A549 treated with Mapracorat at 1 μM for 4 hours (cell line): ENCODE measurements at places on chromosomes 12 and 14. TPM values are rescaled to one million over a fixed set of nuclear protein-coding genes. Genes with fewer than 3 reads are reported as not detected.

The UBE3B gene
- 11.4 to 15.0 TPM (median 13.5 TPM) in 5 replicates for total RNA-seq

The BDKRB1 gene
- 0.30 to 0.68 TPM (median 0.47 TPM) in 5 replicates for total RNA-seq

The A2M gene
- 0.03 to 0.08 TPM (median 0.08 TPM) in 3 of 5 replicates, not detected in the others for total RNA-seq

The CPM gene
- total RNA-seq: 4.5 to 6.1 TPM (median 5.2 TPM) in 5 replicates

The UNC119B gene
- total RNA-seq: 23.4 to 28.2 TPM (median 26.7 TPM) in 5 replicates
